ENCODE measurements at places on chromosomes 5 and 9.
A peak's percentile ranks its signal among the peaks of the same experiment; 100 is the strongest.

DNA sequence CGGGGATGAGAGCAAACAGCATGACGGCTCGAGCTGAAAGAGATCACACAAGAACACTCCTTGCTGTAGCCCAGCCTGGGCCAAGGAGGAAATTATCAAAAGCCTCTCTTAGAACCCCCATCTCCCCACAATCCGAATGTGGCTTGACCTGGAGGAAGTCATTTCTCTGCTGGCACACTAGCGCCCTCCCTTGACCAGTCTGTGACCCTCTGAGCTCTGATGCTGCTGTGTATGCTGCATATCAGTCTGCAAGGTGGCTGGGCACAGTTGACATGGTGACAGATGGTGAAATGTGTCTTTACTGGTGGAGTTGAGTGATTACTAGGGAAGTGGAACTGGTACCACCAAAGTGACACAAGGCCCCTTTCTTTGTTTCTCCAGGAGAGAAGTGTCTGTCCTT, 3.3 kb downstream of the SLC46A2 start:
- DNase-seq = no peak
- no peak overlapping the region for H3K27ac ChIP-seq
- peaks cover 24% of the 10 kb centered on the region for H3K27me3 ChIP-seq
- H3K36me3 ChIP-seq = no peaks in the 10 kb centered on the region
- no peaks in the 10 kb centered on the region for H3K4me1 ChIP-seq
- no peak overlapping the region for H3K4me3 ChIP-seq

- H3K4me1 ChIP-seq = no peaks in the 10 kb centered on the region
- no peaks in the 10 kb centered on the region for H3K27me3 ChIP-seq
- H3K36me3 ChIP-seq = peaks cover 2% of the 10 kb centered on the region
- H3K4me3 ChIP-seq = no peak overlapping the region
- DNase-seq = no peak
- H3K27ac ChIP-seq = no peak overlapping the region
Observed at GRCh38 chr9:30198463-30199309, 2185.8 kb upstream of the ACO1 start.

DNA sequence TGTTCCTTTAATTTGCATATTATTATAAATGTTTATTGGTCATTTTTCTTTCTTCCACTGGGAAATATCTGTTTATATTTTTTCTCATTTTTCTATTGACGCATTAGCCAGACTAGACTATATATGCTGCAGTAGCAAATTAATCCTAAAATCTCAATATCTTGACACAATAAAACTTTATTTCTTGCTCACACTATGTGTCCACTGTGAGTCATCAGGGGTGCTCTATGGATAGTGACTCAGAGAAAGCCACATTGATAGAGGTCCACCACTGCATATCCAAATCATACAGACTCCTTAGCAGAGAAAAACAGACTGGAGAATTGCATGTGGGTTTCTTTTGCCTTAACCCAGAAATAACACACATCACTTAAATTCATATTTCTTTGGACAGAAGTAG, 20.8 kb downstream of the OR1L3 start:
- DNase-seq = no peak
- no peaks in the 10 kb centered on the region for H3K4me1 ChIP-seq
- peaks cover 2% of the 10 kb centered on the region for H3K27me3 ChIP-seq
- no peak overlapping the region for H3K4me3 ChIP-seq

DNA sequence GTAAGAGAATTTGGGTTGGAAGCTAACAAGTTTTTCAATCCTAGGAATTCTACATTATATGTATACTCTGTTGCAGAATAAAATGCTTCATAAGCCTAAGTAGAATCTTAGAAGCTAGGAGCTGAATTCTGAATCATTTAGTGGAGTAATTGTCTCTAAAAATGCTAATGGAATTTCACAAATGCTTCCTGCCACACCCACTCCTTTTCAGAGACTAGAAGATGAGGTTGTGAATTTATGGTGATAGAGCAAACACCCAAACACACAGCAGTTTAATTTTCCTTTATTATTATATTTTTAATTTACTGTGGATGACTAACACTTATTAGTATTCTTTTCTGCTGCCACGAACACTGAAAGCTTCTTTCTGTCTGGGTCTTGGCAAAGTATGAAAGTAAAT, 208.0 kb upstream of the PDE4D start:
- H3K4me1 ChIP-seq = no peaks in the 10 kb centered on the region
- no peak for DNase-seq
- no peaks in the 10 kb centered on the region for H3K36me3 ChIP-seq
- no peak overlapping the region for H3K4me3 ChIP-seq
- H3K27me3 ChIP-seq = no peaks in the 10 kb centered on the region

DNA sequence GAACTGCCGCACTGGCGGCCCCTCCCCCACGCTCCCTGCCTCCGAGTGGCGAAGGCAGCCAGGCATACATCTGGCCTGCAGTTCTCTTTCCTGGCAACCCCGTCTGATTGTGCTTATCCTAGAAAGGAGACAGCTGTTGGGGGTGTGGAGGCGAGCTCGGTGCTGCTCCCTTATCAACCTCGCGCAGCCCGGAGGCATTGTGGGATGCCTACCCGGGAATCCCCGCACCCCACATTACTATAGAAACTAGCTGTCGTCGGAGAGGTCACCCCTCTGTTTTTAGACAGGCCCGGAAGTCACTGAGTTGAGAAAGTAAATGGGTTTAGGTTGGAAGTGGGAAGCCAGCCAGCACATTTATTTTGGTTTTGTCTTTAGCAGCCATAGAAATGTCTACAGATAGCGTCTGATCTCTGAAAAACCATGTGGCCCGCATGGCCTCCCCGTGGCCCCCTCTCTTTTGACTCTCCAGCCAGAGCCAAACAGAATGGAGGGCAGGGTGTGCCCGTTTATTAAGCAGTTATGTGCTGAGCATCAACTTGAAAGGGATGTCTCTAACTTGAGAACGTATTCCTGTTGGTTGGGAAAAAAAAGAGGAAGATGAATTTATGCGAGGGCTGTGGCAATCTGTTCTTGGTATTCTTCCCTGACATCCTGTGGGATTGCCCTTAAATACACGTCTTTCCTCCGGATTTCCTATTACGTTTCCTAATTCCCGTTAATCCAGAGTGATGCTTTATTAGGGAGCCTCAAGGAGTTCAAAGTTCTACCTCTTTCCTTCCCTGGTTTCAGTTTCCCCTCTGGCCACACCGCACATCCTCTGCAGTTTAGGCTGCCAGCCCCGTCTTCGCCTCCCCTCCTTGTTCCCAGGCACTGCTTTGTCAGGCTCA, 3.9 kb downstream of the STC2 start:
- H3K36me3 ChIP-seq = peaks cover 62% of the 10 kb centered on the region
- peaks cover 66% of the 10 kb centered on the region for H3K27me3 ChIP-seq
- no peak overlapping the region for H3K27ac ChIP-seq
- peak overlapping the region; percentile 91 for H3K4me3 ChIP-seq
- peaks cover 38% of the 10 kb centered on the region for H3K4me1 ChIP-seq

DNA sequence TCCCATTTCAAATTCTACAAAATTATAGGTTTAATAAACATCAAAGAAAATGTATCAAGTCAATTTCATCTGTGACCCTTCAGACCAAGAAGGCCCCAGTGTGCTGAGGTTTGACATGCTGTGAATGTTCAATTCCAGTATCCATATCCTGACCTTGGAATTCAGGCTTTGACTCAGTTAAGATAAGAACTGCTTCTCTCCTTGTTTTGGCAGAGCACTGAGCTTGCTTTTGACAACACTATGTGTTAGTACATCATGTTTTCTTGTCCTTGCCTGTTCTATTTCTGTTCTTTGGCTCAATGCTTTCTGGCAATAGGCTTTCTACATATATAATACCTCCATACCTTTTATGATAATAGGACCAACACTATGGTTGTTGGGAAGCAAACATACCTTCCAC, 105.6 kb downstream of the PLCXD3 start:
- no peaks in the 10 kb centered on the region for H3K27me3 ChIP-seq
- H3K36me3 ChIP-seq = no peaks in the 10 kb centered on the region
- H3K4me1 ChIP-seq = no peaks in the 10 kb centered on the region
- no peak overlapping the region for H3K27ac ChIP-seq
- no peak for DNase-seq
- no peak overlapping the region for H3K4me3 ChIP-seq

DNA sequence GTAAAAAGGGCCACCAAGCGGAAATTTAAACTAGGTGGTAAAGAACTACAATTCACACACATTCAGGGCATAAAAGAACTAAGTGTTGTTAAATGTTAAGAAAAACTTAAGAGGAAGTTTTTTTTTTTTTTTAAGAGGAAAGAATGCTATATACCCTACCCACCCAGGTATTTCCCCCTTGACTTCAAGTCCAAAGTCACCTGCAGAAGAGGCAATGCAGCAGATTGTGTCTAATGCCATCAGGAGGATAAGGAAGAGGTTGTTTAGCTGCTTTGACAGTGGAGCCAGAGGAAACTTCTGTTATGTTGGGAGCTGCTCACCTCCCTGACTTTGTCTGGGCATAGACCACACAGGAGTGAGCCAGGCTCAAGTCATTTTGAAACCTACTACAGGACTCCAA, 69.2 kb downstream of the MPDZ start:
- H3K27me3 ChIP-seq = no peaks in the 10 kb centered on the region
- H3K36me3 ChIP-seq = no peaks in the 10 kb centered on the region
- no peaks in the 10 kb centered on the region for H3K4me1 ChIP-seq
- no peak overlapping the region for H3K27ac ChIP-seq
- no peak for DNase-seq
- H3K4me3 ChIP-seq = no peak overlapping the region

GRCh38 chr9:110919609-110920008, 118.7 kb downstream of the LPAR1 start:
- H3K4me1 ChIP-seq = no peaks in the 10 kb centered on the region

GRCh38 chr5:123283031-123283430, 140.2 kb downstream of the CEP120 start:
- DNase-seq = no peak
- no peak overlapping the region for H3K4me3 ChIP-seq
- no peaks in the 10 kb centered on the region for H3K36me3 ChIP-seq
- H3K27me3 ChIP-seq = peaks cover 29% of the 10 kb centered on the region

DNA sequence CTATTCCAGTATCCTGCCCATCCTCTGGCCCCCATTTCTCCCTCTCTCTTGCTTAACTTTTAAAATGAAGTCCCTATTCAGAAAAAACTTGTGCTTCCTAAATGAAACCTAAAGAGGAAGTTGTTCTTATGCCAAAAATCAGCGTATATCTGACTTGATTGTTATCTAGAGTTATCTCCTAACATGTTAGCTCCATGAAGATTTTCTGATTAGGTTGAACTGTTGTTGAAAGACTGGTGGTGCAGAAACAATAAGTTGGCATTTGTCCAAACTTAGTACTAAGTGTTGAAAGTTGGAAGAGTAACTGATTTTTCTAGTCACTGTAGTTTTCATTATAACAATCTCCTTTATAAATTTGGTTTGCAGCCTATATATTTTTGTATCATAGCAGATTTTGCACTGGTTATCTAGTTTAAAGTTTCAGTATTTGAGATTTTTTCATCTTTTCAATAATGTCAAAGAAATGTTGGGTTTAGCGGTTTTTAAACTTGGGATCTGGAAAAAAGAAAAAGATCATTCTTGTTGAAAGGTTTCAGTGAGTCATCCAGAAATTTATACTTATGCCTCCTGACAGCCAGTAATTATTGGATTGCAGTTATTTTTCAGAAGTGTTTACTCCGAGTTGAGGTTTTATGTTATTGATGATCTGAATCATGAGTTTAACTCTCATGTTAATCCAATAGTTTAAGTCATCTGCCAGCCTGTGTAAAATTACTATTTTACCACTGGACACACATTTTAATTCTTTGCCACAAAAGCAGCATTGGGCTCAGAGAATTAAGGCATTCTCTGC, 60.6 kb downstream of the PAM start:
- no peak overlapping the region for H3K27ac ChIP-seq
- no peak overlapping the region for H3K4me3 ChIP-seq
- peaks cover 30% of the 10 kb centered on the region for H3K4me1 ChIP-seq
- peaks cover 15% of the 10 kb centered on the region for H3K36me3 ChIP-seq

- no peak overlapping the region for H3K27ac ChIP-seq
- no peak for DNase-seq
- H3K36me3 ChIP-seq = no peaks in the 10 kb centered on the region
- H3K4me1 ChIP-seq = peaks cover 15% of the 10 kb centered on the region
- no peaks in the 10 kb centered on the region for H3K27me3 ChIP-seq
Observed at GRCh38 chr9:89564346-89564878, 40.4 kb upstream of the GADD45G start.
